ENCODE measurements at places on chromosomes 6 and 20.

GRCh38 chr6:5506149-5506548 lies 244.8 kb downstream of the FARS2 start:
- DNase-seq = no peak

DNA sequence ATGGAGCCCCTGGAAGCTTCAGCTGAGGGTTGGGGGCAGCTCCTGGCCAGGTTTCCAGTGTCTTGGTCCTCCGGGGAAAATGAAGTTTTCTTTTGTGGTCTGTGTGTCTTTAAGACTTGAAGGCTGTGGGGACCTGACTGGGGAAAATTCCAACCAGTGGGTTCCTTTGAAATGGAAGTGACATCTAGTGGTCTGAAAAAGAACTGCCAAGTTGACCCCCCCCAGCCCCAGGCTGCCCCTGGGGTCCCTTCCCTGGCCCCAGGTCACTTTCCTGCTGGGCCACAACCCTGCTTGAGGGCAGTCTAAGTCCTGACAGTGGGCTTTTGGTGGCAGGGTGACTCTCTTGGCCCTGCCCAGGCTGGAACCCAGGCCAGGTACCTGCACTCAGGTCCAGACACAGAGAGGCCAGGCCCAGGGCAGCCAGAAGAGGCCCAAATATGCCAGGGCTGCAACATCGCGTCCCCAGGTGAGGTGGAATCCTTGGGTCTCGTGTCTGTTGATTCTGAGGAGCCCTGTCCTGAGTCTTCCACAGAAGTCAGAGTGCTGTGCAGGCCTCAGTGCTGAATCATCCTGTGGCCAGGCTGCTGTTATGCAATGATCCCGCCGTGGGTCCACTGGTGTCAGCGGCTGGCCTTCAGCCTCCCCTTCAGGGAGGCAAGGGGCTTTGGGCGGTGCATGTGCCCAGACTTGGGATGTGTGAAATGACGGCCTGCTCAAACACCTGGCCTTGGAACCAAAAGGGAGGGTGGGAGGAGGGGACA lies 68.4 kb downstream of the VEGFA start:
- DNase-seq = peak; percentile 65

GRCh38 chr6:166650824-166651807 lies 24.1 kb upstream of the RPS6KA2 start:
- no peak for DNase-seq

- DNase-seq = peak; percentile 46
These were observed 20.9 kb downstream of the SCAF8 start for GRCh38 chr6:154754152-154754551.

DNA sequence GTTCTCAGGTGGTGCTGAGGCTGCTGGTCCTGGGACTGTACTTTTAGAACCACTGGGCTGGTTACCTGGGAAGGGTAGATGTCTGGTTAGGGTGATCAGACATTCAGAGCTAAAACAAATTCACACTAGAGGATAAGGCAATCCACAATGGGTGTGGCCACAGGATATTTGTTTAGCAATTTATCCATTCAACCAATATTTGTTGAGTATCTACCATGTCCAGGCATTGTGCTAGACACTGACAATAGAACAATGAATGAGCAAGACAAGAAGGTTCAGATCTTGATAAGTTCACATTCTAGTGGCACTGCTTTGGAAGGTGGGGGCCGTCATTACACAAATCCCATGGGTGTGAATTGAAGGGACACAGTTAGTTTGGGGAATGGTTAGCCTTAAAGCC lies 131.7 kb downstream of the BCAS1 start:
- no peak for DNase-seq

- peak; percentile 16 for DNase-seq
These were observed 170.1 kb downstream of the CLIC5 start for GRCh38 chr6:45845567-45845966.

- DNase-seq = peak; percentile 71
These were observed 176.5 kb downstream of the SLC16A10 start for GRCh38 chr6:111263837-111264236.

- DNase-seq = peak; percentile 27
These were observed 107.7 kb downstream of the HFE start for GRCh38 chr6:26194816-26195375.

DNA sequence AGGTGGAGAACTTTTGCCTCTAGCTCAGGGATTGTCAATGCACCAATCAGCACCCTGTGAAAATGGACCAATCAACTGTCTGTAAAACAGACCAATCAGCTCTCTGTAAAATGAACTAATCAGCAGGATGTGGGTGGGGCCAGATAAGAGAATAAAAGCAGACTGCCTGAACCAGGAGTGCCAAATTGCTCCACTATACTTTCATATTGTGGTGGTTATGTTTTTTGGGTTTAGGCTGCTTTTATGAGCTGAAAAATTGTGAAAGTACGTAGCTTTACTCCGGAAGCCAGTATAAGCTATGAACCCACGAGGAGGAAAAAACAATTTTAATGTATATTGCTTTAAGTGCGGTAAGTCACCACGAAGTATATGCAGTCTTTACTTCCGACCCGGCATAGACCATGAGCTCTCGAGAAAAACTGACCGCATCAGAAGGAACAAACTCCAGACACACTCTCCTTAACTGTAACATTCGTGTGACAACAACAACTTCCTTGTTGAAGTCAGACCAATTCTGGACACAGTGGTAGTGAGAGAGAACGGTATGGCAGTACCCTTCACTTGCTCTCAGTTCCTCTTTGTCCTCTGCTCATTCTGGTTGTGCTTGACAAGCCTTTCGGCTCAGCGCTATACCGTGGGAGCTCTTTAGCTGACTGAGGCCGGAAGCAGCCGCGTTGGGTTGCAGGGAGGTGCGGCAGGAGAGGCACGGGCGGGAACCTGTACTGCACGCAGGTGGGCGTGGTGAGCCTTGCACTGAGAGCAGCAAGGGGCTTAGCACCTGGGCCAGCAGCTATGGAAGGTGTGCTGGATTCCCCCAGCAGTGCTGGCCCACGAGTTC lies 81.9 kb upstream of the E2F3 start:
- DNase-seq = no peak
